ENCODE measurements at places on chromosomes 11 and 22.

- no peak for DNase-seq
Measured at GRCh38 chr11:32549611-32550187, 33.9 kb upstream of the EIF3M start.

DNA sequence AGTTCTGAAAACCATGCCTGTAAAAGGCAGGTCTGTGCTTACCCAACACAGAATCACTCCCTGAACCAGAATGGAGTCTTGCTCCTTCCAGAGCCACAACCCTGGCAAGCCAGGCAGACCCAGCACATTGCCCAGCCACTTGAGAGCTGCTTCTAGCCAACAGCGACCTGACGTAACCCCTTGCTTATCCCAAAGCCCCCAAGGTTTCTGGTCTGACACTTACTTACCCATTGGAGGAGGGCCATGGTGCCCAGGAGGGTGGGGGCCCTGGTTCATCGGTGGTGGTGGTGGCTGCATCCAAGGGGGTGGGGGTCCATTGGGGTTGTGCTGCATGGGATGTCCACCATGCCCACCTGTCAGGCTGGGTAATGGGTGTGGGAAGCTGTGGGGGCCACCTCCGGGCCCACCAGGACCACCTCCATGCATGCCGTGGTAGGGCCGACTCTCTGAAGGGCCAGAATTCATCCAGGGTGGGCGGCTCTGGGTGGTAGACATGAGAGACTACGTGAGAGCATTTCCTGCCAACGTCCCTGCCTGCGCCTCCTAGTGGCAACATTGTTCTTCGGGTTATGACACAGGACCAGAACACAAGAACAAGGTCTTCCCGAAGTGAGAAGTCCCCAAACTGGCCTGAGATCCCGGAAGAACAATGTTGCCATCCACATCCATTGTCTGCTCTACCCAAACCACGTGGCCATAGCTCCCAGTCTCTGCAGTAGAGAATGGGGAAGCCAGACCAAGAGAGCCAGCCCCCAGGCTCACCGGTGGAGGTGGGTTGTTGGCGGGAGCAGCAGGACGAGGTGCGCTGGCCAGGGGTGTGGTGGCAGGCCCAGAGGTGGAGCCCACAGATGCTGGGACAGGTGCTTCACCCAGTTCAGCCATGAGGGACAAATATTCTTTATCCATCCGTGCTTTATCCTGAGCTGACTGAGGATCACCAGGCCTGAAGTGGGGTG lies 7.8 kb upstream of the PYGM start:
- DNase-seq = peak; percentile 62

DNA sequence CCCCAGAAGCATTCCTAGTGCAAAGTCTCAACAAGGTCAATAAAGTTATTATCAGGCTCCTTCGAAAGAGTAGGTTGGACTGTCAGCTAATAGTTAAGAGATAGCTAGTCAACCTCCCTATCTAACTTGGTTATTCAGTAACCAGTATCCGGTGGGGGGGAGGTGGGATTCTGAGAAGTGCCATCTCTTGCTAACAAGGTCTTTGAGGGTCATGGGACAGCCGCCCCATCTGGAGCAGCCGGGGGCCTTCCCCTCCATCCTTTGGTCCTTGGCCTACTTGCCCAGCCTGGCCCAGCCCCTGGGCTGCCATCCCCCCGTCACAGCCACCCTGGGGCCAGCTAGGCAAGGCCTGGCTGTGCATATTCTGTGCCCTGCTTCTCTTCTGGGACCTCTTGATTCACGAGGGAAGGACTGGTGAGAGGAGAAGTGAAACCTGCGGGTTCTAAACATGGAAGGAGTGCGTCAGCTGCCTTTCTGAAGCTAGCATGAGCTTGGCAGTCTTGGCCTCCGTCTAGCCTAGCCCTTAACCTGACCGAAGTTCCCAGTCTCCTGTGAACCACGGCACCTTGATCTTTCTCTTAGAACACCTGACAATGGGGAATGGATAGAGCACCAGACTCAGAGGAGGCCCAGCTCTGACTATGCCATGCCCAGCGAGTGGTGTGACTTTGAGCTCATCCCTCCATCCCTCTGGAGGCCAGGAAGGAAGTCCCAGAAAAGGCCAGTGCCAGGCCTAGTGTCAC lies 9.3 kb downstream of the SLC37A2 start:
- no peak for DNase-seq

DNA sequence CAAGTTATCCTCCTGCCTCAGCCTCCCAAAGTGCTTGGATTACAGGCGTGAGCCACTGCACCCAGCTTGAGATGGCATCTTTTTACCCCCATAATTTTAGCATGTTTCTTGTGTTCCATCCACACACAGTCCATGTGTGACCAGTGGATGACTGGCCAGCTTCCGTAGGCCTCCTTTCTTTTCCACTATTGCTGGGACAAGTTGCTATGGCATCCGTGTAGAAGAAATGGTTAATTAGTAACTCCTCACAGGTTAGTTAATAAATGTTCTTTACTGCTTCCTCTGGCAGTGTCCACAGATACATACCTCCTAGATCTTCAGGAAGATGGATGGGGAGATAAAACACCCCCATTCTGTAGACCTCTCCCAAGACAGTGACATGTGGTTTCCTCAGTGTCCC lies 154.3 kb upstream of the RASSF10 start:
- DNase-seq = no peak

DNA sequence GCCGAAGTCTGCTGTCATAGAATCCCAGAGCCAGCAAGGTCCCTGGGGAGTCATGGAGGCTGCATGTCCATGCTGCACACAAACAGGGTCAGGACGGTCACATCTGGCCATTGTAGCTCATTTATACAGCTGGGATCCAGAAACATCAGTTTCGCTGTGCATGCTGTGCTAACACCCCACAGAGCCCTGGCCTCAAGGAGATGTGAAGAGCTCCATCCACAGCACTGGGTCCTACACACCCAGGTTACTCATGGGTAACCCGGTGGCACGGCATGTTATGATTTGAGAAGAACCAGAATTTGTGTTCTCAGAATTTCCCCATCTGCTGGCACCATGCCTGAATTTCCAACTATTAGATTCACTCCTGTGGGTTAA lies 146.3 kb upstream of the ARHGAP20 start:
- DNase-seq = no peak

- DNase-seq = no peak
Measured at GRCh38 chr11:25733777-25734176, 598.2 kb upstream of the ANO3 start.
